NCI-H2029 (cell line): ENCODE measurements at places on chromosomes 13 and 19.
A peak's percentile ranks its signal among the peaks of the same experiment; 100 is the strongest.

DNA sequence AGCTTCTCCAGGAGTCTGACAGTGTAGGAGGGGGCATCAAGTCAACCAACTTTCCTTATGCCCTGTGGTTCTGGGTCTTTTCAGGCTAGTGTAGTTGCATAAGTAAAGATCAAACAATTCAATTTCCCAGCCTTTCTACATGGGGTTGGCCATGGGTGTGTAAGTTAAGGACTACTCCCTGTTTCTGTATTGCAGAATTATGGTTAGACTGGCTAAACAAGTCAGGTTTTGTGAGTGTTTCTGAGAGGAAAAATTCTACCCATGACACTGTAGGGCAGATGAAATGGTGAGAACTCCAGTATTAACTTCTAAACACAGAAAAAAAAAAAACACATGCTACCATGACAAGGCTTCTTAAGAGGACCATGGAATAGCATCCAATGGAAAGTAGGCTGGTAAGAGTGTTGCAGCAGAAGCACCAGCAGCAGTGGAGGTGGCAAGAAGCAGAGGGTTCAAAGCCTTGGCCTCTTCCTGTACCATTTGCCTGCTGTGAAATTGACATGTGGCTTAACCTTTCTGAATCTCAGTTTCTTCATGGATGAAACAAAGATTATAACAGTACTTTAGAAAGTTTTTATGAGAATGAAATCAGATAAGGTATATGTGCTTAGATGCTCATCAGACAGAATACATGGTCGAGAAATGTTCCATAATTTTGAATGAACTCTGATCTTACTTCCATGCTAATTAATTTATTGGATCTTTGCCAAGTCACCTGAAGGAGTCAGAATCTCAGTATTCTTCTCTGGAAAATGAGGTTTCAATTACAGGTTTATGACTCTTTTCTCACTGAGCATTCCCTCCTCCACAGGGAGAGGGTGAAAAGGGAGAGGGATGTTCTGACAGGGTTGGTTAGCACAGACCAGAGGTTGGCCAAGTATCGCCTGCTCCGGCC lies 11.4 kb upstream of the SCEL start:
- no peak for DNase-seq

DNA sequence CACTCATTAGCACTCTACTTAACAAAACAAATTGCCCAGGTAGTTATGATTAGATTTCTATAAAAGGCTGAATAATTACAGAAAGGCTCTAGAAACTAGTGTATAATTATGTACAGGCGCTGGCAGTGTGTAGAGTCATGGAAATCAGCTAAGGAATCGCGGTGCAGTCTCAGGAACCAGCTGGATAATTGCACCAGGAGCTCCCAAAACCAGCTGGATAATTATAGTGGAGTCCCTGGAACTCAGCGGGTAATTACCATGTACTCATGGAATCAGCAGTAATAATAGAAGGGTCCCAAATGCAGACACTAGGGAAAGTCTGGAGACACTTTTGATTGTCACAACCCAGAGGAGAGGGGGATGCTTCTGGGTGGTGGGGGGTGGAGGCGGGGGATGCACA lies 23.2 kb upstream of the TTYH1 start:
- no peak for DNase-seq

DNA sequence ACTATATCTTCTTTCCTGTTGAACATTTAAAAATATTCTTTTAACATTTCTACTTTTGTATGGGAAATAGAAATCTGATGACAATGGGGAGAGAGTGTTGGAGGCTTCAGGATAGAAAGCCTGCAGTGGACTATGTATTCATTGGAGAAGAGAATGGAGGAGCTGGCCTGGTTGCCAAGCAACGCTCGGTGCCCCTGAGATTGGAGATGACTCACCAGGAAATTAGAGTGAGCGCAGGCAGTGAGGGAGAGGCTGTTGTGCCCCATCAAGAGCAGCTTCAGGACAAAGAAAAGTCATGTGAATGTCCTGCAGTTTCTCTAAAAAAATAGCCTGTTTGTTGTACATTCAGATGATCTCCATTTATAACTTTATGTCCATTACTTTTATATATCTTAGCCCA lies 48.7 kb upstream of the ZNF835 start:
- no peak for DNase-seq

- no peak for DNase-seq
Observed at GRCh38 chr19:41565379-41565720, 10.6 kb upstream of the CEACAM21 start.

DNA sequence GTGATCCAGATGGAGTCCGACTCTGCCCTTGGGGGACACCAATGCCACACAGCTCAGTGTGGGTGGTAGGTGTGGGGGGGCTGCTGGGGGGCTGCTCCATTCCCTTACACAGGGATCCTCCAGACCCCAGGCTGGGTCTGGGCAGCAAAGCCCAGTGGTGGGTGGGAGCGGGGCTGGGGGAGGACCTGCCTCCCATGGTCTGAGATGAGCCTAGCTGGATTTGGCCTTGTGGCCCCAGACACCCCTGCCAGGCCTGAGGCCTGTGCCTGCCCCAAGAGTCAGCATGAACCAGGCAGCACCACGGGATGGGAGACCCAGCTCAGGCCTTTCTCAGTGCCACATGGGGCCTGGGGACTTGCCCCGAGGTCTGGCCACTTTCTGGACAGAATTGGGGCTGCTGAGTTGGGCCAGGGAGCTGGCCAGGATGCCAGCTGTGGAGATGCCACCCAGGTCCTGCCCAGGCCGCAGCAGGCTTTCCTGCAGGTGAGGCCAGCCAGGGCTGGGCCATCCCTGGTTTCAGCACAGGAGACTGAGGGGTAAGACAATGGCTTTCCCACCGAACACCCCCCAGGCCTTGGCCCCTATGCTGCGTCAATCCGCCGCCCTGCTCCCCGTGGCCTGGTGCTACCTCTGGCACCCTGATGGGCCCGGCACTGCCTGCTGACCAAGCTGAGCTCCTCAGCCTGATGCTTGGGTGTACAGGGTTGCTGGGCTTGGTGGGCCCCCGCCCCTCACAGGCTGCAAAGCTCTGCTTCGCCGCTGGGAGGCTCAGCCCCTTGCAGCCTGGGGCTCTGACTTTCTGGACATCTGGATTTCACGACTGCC lies 24.2 kb downstream of the CEBPG start:
- no peak for DNase-seq

- DNase-seq, result no peak
Observed at GRCh38 chr13:33274264-33274663, 11.3 kb downstream of the STARD13 start.

DNA sequence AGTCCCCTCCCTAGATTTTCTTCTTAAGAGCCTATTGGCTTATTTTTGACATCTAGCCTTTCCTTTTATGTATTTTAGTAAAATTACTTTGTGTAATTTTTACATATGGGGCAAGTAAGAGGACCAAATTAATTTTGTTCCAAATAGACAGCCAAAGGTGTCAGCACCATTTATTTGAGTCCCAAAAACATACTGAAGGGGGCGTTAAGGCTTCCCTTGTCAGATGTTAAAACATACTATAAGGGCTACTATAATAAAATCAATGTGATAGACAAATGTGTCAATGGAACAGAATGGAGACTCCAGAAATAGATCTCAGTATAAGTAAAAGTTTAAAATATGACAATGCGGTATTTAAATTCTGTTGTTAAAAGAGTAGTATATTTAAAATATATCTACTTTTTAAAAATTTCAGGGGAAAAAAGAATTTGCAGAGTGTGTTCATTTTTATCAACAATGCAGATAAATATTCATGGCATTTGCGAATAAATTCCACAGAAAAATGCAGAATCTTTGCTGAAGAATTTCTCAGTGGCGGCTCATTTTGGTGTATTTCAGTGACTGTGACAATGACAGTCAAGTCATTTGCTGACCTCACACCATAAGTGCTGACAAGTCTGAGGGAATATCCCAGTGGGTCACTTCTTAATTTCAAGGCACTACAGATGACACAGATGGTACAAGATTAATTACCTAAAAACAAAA lies 133.7 kb downstream of the MTUS2 start:
- no peak for DNase-seq

DNA sequence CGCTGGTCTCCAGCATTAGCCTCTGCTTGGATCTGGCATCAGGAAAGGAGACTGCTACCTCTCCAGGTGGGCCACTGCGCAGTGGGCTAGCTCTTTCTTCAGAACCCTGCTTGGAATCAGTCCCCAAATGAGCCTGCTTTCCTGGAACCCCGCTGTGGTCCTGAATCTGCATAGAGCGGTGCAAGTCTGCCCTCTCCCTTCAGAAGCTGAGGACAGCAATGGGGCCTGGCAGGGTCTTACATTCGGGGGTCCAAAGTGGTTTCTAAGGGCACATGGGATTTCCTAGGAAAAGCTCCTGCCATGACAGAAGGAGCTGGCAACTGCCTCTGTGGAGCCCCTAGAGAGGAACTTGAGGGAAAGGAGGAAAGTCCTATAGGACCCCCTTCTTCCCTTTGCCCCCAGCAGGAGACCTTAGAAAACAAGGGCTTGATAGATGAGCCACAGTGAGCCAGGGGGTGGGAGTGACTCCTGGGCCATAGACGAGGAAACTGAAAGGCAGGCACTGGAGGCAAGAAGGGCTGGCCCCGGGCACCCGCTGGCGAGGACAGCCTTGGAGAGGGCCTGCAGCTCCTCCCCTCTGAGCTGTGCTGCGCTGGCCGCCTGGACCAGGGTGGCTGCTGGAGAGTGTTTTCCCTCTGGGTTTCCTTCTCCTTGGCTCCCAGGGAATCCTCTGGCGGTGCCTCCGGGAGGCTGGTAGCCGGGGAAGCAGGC lies 1.4 kb upstream of the VSTM2B start:
- DNase-seq, result no peak

GRCh38 chr13:83229574-83230305 lies 652.5 kb downstream of the SLITRK1 start:
- DNase-seq, result no peak

DNA sequence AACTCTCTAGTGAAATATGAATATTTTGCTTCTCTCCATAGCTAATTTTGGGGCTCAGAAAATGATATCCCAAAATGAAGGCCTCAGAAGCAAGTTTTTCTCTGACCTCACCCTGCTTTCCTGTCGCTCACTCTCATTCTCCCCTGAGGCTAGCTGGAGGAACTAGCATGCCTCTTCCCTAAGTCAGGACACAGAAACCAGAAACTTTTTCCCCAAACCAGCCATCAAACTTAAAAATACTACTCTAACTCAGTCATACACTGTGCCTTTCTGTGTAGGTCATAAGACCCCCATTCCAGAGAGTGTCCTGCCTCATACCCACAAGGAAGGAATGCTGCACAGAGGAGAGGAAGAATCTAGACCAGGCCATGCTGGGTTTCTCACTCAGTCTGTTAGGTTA lies 329.6 kb downstream of the PCDH20 start:
- DNase-seq, result no peak

- no peak for DNase-seq
Observed at GRCh38 chr13:41199526-41199925, 5.2 kb upstream of the KBTBD7 start.

- DNase-seq, result no peak
Observed at GRCh38 chr19:9709305-9709704, 34.4 kb upstream of the ZNF562 start.

GRCh38 chr13:46051968-46052318 lies 603 bp downstream of the ZC3H13 start:
- no peak for DNase-seq

- DNase-seq, result peak; percentile 21
Observed at GRCh38 chr13:98385606-98386005, 191.3 kb downstream of the STK24 start.

- DNase-seq, result no peak
Observed at GRCh38 chr13:72638059-72638815, 89.2 kb downstream of the MZT1 start.

DNA sequence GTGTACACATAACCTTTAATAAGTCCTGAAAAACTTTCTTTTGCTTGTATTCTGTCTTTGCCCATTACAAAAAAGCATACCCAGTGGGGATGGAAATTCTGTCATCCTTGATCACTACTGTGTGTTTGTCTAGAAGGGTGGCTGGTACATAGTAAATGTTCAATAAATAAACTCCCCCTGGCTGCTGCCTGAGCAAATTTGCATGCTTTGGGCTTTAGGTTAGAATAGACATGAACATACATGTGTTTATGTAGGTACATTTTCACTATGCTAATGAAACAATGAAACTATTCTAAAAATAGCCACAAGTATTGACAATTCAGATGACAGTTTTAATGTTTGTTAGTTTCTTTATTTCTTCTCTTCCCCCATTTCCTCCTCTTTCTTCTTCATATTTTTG lies 36.1 kb downstream of the TNFSF13B start:
- no peak for DNase-seq

GRCh38 chr19:32201211-32201610 lies 144.2 kb upstream of the ZNF507 start:
- no peak for DNase-seq

DNA sequence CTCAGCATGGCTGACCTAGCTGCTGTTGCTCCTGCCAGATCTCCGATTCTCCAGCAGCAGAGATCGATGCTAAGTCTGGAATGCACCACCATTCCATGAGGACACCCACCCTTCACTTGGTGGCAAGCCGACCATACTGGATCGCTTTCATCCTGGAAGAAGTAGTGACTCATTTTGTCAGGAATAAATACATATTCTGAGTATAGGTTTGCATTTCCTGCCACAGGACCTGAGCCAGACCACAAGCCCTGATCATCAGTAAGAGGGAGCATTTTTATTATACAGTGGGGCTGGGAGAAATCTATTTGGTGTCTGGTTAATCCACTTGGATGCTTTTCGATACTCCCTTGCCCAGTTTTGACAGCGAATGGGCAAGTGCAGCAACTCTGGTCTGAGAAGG lies 10.9 kb upstream of the KCTD15 start:
- DNase-seq, result no peak

- DNase-seq, result peak; percentile 93
Observed at GRCh38 chr19:44752816-44753625, 4.5 kb downstream of the BCL3 start.

DNA sequence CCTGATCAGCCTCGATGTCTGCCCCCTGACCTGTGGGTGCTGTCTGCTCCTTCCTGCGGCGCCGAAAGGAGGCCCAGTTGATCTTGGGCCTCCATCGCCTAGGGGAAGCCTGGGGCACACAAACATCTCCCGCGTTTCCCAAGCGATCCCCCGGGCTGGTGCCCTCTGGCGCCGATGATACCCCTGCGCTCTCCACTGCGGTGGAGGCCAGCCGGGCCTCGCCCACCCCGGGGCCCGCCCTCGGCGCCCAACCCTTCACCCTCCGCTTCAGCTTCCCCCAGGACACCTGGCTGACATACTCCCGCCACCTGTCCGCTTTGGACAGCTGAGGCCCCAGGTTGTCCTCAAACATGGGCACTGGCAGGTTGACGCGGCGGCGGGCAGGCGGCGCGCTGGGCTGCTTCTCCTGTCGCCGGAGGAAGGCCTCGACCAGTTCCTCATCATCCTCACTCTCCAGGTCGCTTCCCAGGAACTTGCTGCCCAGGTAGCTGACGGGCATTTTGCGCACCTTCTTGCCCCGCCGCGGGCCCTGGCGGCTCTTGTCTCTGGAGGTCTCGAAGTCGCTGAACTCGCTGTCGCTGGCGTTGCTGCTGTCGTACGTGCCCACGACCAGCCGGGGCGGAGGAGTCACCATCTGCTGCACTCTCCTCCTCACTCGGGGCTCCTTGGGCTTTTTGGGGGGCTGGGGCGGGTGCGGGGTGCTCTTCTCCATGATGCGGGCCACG lies 1.3 kb downstream of the CCDC8 start:
- DNase-seq, result no peak
